Fibroblast of lung (primary cell): ENCODE measurements at places on chromosomes 12 and 14. TPM values are rescaled to one million over a fixed set of nuclear protein-coding genes. Genes with fewer than 3 reads are reported as not detected.

ERBB3 gene
- 0.59 and 0.92 TPM in 2 replicates for polyA plus RNA-seq

FAM90A1 gene
- polyA plus RNA-seq, result 0.05 and 0.08 TPM in 2 replicates

ANKRD33 gene
- polyA plus RNA-seq, result 0.17 TPM in 1 of 2 replicates, not detected in the other

- H3K27ac ChIP-seq, result no peak overlapping the region
- H3K27me3 ChIP-seq, result peaks cover 24% of the 10 kb centered on the region
- H3K36me3 ChIP-seq, result no peaks in the 10 kb centered on the region
- H3K4me1 ChIP-seq, result no peaks in the 10 kb centered on the region
- peak; percentile 32 for DNase-seq
These were observed 48.2 kb downstream of the MBIP start for GRCh38 chr14:36271939-36272907.

DNA sequence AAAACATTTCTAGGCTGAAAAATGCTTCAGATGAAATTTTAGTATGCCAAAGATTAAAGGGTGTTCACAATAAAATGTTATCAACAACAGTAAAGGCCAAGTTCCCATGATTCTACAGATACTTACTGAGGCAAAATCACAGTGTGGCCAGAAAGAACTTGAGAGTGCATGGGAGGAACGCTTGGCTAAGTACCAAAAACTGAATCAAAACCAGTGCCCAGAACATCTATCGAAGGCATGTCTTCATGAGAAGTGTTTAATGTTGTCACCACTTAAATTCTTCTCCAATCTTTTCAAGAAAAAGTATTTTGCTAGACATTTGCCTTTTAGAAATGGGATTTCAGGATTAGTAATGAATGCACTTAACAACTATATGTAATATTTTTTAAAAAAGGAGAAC is 41.5 kb downstream of the KIF21A start:
- peak; percentile 5 for DNase-seq
- no peak overlapping the region for H3K4me3 ChIP-seq
- H3K27ac ChIP-seq, result no peak overlapping the region
- no peaks in the 10 kb centered on the region for H3K4me1 ChIP-seq
- H3K36me3 ChIP-seq, result no peaks in the 10 kb centered on the region

GRCh38 chr12:11067514-11067913 is 5.4 kb upstream of the TAS2R46 start:
- H3K4me3 ChIP-seq, result no peak overlapping the region
- no peak overlapping the region for H3K27ac ChIP-seq
- H3K4me1 ChIP-seq, result no peaks in the 10 kb centered on the region
- no peaks in the 10 kb centered on the region for H3K27me3 ChIP-seq
- peak; percentile 15 for DNase-seq
- H3K36me3 ChIP-seq, result no peaks in the 10 kb centered on the region

- H3K4me1 ChIP-seq, result no peaks in the 10 kb centered on the region
- no peak for DNase-seq
- no peaks in the 10 kb centered on the region for H3K27me3 ChIP-seq
These were observed 91.9 kb downstream of the SYNE3 start for GRCh38 chr14:95424529-95424928.

NPFF gene
- not detected in 2 replicates for polyA plus RNA-seq

DPY19L2 gene
- polyA plus RNA-seq, result 1.3 and 5.0 TPM in 2 replicates

GRCh38 chr14:105147671-105148603 is 20.6 kb downstream of the JAG2 start:
- H3K27ac ChIP-seq, result no peak overlapping the region
- DNase-seq, result no peak
- no peaks in the 10 kb centered on the region for H3K4me1 ChIP-seq
- H3K27me3 ChIP-seq, result no peaks in the 10 kb centered on the region
- no peaks in the 10 kb centered on the region for H3K36me3 ChIP-seq
- no peak overlapping the region for H3K4me3 ChIP-seq
